ENCODE measurements at places on chromosomes 3 and 15. TPM values are rescaled to one million over a fixed set of nuclear protein-coding genes. Genes with fewer than 3 reads are reported as not detected.

- DNase-seq, result no peak
Measured at GRCh38 chr3:10338591-10339353, 17.9 kb upstream of the SEC13 start.

CKMT1A gene
- 0.22 TPM for total RNA-seq

HIGD1A gene
- total RNA-seq, result 333 TPM

AGBL1 gene
- total RNA-seq, result not detected

TLE3 gene
- 12.8 TPM for total RNA-seq

DNA sequence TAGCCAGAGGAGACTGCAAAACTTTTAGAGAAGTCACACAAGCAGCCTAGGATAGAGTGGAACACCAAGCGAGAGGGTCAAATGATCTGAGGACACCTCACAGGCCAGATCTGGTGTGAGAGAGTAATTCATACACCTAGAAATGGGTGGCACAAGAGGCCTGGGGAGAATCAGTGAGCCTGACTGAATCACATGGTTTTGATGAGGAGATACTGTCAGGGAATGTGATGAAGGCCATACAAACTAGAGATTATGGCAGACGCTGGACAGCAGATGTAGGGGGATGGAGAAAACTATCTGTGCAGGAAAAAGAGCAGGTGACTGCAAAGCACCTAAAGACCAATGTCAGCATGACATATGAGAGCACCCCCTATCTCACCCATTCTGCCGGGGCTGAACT lies 105.0 kb upstream of the TTC14 start:
- DNase-seq, result no peak

ZCWPW2 gene
- total RNA-seq, result 3.1 TPM

DNA sequence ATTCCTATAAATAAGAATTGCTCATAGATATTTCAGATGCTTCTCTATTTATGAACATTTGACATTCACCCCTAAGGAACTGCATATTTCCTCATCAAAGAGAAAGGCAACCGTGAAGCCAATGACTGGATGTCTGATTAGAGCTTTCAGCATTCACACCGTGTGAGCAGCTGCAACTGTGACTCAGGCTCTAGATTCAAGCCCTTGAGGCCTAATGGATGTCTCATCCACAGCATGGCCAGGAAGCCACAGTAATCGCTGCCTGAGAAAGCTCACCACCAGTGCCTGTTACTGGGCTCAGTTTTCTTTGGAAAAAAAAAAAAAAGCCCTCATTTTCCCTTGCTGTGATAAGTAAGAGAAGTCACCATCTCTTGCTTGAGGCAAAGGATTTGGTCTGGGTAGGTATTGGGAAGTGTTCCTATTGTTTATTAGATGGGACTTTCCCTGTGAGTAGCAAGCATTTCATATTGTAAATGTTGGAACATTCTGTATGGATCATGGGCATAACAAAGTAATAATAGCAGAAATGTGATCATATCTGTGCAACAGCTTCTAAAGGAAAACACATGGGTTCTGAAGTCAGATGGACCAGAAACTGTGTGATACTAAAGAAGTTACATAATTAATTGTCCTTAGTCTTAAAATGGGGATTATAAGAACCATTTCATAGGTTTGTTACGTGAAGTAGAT lies 783.7 kb downstream of the AGBL1 start:
- no peak for DNase-seq

- no peak for DNase-seq
Measured at GRCh38 chr3:160842021-160843005, 86.3 kb downstream of the PPM1L start.

DNA sequence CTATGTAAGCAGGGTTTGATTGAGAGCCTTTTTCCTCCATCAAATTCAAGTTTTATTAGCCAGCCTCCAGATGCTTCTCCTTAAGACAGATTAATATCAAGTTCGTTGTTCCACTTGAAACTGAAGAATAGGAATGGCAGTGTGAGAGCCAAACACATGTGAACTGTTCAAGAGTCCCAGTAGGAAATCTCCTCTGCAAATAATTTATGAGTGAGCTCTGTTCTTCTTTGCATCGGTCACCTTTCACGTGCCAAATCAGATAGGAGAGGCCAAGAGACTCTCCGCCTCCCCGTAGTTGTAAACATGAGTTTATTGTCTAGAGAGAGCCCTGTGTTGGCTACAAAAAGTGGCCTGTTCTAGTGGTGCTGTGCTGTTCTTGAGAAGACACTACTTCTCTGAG lies 372.1 kb upstream of the NR2F2 start:
- DNase-seq, result no peak

ASB14 gene
- total RNA-seq, result 14.1 TPM

GRCh38 chr3:168620854-168621253 lies 525.1 kb upstream of the GOLIM4 start:
- no peak for DNase-seq

DNA sequence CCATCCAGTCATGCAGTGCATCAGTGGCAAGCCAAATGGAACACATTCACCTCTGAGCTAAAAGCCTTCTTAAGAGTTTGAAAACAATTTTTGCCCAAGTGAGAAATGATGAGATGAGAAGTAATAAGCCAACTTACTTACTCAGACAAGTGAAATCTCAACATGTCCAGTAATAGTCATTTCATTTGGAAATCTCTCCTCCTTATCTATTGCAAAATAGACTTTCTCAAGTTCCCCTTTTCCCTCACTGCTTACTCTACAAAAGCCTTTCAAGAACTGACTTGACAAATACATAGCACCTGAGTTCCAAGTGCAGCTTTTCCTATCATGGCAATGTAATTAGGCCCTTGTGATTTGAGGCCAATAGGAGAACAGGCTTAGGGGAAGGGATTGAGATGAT lies 282.3 kb downstream of the SLC9A9 start:
- no peak for DNase-seq

- DNase-seq, result peak; percentile 41
Measured at GRCh38 chr3:124860599-124860998, 26.6 kb downstream of the ITGB5 start.

GRCh38 chr3:43411429-43411828 lies 125.1 kb downstream of the SNRK start:
- no peak for DNase-seq
